Islet precursor cell (in vitro differentiated cells): ENCODE measurements at places on chromosomes 16 and 17.

DNA sequence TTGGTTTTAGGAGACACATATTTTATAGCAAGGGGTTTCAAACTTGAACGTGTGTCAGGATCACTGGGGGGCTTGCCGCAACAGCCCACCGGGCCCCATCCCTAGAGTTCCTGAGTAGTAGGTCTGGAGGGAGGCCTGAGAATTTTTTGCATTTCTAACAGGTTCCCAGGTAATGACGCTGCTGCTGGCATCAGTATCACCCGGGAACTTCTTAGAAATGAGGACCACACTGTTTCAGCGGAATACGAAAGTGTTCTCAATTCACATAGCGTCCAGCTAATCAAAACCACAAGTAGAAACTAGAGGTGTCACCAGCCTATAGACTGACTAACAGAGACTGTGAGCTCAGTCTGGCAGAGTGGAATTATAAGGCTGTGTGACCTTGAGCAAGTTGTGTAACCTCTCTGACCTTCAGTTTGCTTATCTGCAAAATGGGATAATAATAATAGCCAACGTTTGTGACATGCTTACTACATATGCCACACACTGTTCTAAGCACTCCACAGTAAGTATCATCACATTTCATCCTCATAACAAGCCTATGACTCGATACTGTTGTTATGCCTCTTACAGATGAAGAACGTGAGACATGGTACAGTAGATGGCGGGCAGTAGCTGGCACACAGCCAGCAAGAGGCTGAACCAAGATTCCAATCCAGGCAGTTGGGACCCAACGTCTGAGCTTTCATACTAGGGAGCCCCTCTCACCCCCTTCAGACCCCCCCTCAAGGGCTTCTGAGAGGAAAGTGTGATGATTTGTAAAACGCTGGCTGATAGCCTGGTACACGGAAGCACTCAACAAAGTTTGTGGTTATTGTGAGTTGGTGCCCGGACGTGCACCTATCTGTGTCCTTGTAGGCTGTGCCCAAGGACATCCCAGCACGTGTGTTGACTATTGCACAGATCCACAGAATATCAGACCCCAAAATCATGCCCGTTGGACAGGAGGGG, 4.6 kb upstream of the ICAM2 start:
- DNase-seq = peak; percentile 45

GRCh38 chr17:28702026-28702751, 9.5 kb downstream of the PROCA1 start:
- DNase-seq = no peak

DNA sequence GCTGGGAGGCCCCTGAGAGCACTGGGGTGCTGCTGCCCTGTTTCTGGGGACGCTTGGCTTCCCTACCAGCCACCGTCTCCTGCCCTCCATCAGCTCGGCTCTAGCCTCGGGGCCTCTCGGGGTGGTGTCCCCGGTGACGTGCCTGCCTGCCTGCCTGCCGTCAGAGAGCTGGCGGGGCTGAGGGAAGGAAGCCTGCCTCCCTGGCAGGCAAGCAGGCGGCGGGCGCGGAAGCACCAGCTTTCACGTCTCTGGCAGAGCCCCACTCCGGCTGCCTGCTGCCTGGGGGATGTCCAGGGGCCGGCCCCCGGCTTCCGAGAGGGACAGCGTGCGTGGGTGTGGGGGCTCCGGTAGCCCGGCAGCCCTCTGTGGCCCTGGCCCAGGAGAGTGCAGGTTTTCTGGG, 9.3 kb downstream of the CENPX start:
- DNase-seq = no peak

- DNase-seq = peak; percentile 86
Observed at GRCh38 chr17:80169784-80170500, at the start of gene CARD14. TSS of gene CARD14 (plus strand) at chr17:80170030. CDS start at chr17:80181439, 11,409 bp downstream.
